ENCODE measurements at places on chromosomes 7 and 10. TPM values are rescaled to one million over a fixed set of nuclear protein-coding genes. Genes with fewer than 3 reads are reported as not detected.

DNA sequence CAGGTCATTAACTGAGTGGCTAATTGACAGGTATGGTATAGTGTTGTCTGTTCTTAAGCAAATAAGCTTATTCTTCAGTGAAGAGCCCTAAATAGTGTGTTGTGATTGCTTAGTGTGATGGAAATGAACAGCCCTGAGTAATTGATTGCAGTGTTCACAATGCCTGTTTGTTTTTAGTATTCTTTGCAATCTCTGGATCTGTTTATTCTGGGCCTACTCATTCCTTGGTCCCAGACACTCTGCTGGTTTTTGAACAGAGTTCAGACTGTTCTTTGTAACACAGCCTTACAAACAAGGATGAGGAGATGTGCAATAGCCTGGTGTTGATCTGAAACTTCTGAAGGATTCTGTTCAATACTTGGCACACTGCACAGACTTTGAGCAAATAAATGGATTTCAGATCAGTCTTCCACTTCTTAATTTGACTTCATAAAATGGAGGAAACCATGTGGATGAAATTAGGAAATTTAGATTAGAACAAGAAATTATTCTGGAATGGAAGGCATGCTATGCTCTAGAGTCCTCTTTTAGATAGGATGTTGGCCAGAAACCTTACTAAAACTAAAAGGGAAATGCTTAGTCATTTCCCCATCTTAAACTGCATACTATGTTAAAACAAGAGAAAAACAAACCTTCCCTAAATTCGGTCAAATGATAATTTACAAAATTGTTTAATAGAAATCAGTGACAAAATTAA, 444.2 kb upstream of the SEMA3D start:
- DNase-seq = no peak

- DNase-seq = peak; percentile 64
Observed at GRCh38 chr7:111266613-111267012, 175.7 kb downstream of the LRRN3 start.

- no peak for DNase-seq
Observed at GRCh38 chr7:117165656-117166055, 157.2 kb downstream of the WNT2 start.

- DNase-seq = no peak
Observed at GRCh38 chr10:131674130-131674529, 226.7 kb upstream of the PPP2R2D start.

- DNase-seq = no peak
Observed at GRCh38 chr7:156811706-156812105, 81.3 kb downstream of the LMBR1 start.

GRCh38 chr7:142711746-142712616, 37.3 kb upstream of the PRSS1 start:
- peak; percentile 10 for DNase-seq

- no peak for DNase-seq
Observed at GRCh38 chr10:118412132-118412760, 70.1 kb upstream of the FAM204A start.

DNA sequence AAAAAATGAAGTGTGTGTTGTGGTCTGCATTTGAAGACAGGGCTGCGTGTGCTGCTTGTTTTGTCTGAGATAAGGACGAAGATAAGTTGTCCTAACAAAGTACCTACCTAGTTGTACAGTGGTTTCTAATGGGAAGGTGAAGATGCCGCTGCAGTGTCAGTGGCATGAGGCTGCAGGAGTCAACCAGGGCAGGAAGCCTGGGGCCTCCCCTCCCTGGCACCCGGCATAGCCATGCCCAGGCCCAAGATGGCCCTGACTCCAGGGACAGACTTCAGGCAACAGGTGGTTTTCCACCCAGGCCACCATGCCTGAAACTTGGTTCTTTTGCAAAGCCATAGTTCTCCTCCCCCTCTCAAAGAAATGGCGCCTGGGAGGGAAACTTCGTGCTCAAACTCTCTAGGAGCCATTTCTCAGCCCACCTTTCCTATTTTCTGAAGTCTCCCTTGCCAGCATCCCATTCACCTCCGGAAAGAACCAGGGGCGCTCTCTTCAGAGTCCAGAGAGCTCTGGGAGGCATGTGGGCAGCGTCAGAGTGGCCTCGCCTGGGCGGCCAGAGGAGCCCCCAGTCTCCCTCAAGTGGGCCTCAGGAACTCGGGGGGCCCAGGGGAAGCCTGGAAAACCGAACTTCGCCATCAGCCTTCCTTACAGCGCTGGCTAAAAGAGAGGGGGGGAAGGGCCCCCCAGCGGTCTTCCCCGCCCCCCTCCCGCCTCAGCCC, 2.1 kb upstream of the KAT6B start:
- no peak for DNase-seq

GRCh38 chr7:127899411-127899810, 131.8 kb downstream of the LRRC4 start:
- no peak for DNase-seq

DNA sequence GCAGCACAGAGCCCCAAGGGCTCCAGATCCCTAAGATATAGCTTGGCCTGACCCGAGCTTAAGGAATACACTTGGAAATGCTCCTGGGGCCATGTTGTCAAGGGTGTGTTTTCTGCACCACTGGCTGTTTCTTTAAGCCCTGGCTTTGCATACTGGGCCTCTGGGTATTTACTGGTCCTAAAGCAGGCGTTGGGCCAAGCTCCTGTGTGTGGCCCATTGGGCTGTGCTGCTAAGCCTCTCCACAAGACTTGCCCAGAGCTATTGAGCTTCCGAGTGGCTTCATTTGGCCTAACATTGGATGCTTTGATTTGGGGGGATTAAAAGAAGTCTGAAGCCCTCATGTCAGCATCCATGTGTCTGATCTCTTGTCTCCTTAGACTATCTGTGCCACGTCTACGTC, 5.2 kb downstream of the YKT6 start:
- DNase-seq = no peak

GRCh38 chr7:137667633-137668387, 179.0 kb downstream of the DGKI start:
- DNase-seq = peak; percentile 97

- peak; percentile 70 for DNase-seq
Observed at GRCh38 chr7:94431619-94432280, 37.1 kb downstream of the COL1A2 start.

DNA sequence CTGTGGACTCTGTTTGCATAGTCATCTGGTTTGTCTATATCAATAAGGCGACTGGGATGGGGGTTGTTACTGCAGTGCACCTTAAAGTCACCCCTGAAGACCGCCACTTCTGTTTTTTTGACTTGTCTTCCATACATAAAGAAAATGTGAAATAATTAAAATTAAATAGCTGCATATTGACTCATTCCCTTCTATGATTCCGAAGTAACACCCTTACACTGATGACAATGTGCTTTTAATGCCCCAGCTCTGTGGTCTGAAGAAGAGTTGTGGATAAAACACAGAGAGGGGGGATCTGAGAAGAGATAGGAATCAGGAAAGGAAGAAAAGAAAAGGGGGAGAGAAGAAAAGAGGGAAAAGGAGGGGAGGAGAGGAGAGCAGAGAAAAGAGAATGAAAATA, 796.9 kb upstream of the MBL2 start:
- no peak for DNase-seq

GRCh38 chr7:4965295-4966022, 6.5 kb upstream of the MMD2 start:
- no peak for DNase-seq

GRCh38 chr7:105759670-105760550, 116.5 kb downstream of the ATXN7L1 start:
- peak; percentile 32 for DNase-seq

DNA sequence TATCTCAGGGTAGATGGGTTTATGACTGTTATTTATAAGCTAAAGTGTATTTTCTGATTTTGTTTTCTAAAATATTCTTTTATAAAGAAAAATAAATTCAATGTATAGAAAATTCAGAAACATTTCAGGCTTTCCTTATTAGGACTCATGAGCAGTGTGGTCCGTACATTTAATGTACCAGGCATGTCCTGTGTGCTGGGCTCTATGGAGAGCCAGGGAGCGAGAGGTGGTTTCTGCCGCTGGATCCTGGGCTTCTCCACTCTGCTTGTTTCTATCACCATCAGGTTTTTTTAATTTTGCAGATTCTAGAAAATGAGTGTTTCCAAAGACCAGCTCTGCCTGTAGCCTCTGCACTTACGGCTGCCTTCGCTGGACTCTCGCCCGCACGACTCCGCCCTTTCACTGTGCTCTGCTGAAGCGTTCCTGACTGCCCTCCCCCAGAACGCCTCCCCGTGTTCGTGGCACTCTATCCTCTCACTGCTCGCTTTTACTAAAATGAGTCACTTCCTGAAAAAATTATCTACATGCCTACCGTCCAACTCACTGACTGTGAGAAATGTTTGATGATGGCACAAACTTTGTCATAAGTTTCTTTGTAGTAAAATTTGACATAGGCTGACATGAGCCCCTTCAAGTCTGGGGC, 188.5 kb downstream of the ZMYND11 start:
- peak; percentile 95 for DNase-seq

GRCh38 chr10:127085957-127086356, 110.4 kb downstream of the INSYN2A start:
- DNase-seq = no peak

- DNase-seq = no peak
Observed at GRCh38 chr7:139426258-139427028, 57.0 kb downstream of the KLRG2 start.

DNA sequence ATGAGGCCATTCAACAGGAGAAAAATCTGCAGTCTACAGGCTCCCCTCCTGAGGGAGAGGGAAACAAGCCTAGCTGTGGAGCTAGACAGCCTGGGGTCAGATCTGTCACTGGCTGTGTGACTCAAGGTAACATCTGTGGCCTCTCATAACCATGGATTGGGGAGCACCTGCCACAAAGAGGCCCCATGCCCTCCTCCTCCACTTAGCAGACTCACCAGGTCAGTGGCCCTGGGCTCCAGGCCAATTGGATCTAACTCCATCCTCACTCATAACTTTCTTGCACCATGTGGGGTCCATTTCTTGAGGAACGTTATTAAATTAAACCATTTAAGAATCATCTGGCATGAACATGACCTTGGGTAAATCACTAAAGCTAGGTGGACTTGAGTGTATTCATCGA, 1.8 kb downstream of the GDF10 start:
- DNase-seq = no peak

DNA sequence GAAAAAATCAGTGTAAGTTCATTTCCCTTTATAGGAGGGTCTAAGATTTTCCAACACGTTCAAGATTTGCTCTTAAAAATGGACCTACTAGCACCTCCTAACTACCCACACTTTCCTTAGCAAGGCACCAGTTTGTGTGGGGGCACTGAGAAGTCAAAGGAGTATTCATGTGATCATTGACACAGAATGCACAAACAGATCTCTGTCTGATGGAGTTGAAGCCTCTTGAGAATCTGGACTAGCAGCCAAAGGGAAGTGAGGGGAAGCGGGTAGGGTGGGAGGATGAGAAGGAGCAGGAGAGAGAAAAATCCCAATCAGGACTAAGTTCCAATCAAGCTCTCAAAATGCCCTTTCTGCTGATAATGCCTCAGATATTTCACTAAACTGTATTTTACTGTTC, 4.1 kb downstream of the MMS19 start:
- DNase-seq = no peak

DNA sequence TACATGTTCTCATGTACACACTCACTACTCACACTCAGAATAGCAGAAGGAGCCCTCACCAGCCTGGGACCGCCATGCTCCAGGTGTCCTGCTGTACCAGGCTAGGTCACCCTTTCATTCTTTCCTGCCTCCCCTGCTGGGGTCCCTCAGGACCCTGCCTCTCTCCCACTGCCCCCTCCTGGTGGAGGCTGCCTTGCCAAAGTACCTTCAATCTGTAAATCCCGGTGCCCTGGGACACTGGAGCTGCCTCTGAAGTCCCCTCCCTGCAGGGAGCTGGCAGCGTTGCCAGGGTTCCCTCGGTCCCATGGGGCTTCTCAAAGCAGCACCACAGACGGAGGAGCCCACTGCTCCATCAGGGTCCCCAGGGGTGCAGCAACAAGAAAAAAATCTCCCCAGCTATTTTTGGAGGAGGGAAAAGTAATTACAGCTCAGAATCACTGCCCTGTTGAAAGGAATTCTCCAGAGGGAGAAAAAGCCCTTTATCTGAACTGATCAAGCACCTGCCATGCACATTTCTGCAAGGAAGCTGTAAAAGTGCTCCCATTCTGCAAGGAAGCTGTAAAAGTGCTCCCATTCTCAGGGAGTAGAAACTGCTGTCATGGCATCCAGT, 259.9 kb downstream of the PTPRN2 start:
- DNase-seq = no peak

Gene STRIP2
- 1.3 TPM for total RNA-seq

Gene BCL7B
- total RNA-seq = 30.1 TPM

Gene MSANTD7
- 16.0 TPM for total RNA-seq

Gene TSPAN33
- total RNA-seq = 6.5 TPM

Gene EEPD1
- total RNA-seq = 4.9 TPM

Gene PNLIPRP2
- total RNA-seq = not detected

Gene CCDC71L
- total RNA-seq = 26.8 TPM

Gene AGBL3
- 0.72 TPM for total RNA-seq

Gene BRI3
- total RNA-seq = 195 TPM

Gene ABCC2
- total RNA-seq = 0.31 TPM

Gene GRM3
- total RNA-seq = not detected

Gene FOXI2
- total RNA-seq = not detected

Gene BHLHA15
- 0.57 TPM for total RNA-seq

Gene PLPP4
- total RNA-seq = 44.1 TPM

Gene SFR1
- 4.4 TPM for total RNA-seq

Gene AKR1B15
- total RNA-seq = not detected

Data from astrocyte (in vitro differentiated cells and primary cell).